ENCODE measurements at places on chromosomes 4 and X. TPM values are rescaled to one million over a fixed set of nuclear protein-coding genes. Genes with fewer than 3 reads are reported as not detected.
A peak's percentile ranks its signal among the peaks of the same experiment; 100 is the strongest.

- no peak for DNase-seq
Observed at GRCh38 chrX:76428243-76429130, 977 bp downstream of the MAGEE1 start.

GRCh38 chrX:42188730-42189129 lies 265.4 kb upstream of the CASK start:
- DNase-seq = no peak

- no peak for DNase-seq
Observed at GRCh38 chr4:53205970-53206369, 159.9 kb downstream of the SCFD2 start.

DNA sequence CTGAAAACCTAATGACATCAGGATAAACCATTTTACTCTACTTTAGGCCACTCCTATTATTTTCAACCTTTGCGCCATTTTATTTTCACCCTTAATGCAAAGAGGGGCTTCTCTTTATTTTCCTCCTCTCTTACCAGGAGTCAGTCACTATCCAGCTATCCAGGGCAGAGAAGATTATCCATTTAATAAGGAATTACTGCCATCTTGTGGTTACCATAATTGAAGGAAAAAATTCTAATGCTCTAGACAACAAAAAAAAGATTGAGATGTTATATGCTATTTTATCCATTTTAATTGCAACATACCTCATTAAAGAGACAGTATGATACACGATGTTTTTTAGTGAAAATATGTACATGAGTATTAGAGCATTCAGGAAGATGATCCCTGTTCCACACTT lies 514.5 kb upstream of the FAM241A start:
- peak; percentile 64 for DNase-seq

DNA sequence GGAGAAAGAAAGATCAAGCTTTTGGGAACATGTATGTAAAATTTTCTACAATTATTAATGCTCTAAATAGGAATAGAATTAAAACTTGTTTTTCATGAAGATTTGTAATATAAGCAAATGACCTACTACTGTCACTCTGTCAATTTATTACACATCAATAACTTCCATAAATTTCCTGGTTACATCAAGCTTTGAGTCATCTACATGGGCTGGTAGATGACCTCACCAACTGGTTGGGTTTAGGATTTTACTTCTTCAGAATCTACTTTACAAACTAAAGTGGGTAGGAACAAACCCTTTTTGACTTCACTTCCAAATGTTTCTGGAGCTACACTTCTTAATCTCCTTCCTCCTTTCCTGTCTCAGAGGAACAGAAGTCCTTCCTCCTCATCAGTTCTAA lies 12.0 kb upstream of the LRAT start:
- DNase-seq = no peak

The SNX12 gene
- 94.2 TPM for total RNA-seq

The YTHDC1 gene
- total RNA-seq = 28.5 TPM
